ENCODE measurements at places on chromosomes 13 and 19.

DNA sequence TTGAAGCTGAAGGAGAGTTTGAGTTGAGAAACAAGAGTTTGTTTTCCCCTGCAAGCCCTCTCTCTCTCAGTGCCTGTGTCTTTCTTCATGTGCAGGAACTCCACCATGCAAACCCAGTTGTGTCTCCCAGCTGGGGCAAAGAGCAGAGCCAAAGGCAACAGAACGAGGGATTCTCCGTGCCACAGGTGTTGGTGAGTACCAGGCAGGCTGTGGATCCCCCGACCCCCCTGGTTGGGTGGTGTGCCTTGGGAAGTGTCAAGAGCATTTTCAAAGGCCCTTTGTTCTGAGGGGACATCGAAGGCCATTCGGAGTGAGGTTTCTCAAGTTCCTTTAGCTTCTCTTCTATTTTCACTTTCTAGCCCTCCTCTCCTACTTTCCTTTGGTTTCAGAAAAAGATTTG, 5.6 kb downstream of the ZNF333 start:
- no peak for DNase-seq

DNA sequence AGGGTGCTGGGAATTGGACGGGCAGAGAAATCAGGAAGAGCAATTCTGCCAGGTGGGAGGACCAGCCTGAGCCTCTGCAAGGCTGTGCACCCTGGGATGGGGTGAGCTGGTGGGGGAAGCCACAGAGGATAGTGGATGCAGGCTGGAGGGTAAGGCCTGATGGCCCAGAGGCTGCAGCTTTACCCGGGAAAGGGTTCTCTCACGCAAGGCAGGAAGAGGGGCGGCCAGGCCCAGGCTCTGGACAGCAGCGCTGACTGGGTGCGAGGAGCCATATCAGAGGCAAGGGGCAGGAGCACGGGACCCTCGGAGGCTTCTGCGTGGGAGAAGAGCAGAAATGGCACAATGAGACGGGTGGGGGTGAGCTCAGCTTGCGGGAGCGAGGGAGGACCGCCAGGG, 104.6 kb downstream of the SOX1 start:
- no peak for DNase-seq

GRCh38 chr13:60990032-60990733, 425.5 kb downstream of the PCDH20 start:
- no peak for DNase-seq

- no peak for DNase-seq
These were observed 1048.4 kb downstream of the SLITRK1 start for GRCh38 chr13:82833923-82834322.

GRCh38 chr19:19537075-19538048, 703 bp upstream of the CILP2 start:
- DNase-seq = no peak

DNA sequence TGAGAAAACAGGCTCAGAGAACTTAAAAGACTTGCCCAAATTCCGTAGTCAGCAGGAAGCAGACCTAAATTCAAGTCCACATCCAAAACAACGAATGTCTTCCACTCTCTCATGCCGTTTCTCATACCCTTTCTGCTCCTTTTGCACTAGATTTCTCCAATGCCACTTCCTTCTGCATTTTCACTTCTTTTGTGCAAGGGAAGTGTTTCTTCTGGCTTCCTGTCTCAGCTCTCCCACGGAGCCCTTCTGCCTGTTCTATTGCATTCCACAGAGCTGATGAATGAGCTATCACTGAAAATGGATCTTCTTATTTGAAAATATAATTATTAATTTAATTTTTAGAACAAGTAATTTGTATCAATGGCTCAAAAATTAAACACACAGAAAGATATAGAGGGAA, 56.1 kb upstream of the STK24 start:
- DNase-seq = no peak

DNA sequence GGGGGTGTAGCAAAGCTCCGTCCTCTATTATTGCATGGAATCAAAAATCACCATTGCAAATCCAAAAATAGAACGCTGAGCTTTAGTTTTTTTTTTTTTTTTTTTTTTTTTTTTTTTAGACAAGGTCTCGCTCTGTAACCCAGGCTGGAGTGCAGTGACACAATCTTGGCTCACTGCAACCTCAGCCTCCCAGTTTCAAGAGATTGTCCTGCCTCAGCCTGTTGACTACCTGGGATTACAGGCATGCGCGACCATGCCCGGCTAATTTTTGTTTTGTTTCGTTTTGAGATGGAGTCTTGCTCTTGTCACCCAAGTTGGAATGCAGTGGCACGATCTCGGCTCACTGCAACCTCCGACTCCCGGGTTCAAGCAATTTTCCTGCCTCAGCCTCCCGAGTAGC, 15.3 kb upstream of the ZNF77 start:
- no peak for DNase-seq
